Stimulated activated CD8-positive, alpha-beta memory T cell treated with anti-CD3 and anti-CD28 coated beads, Interleukin-4, amount 100 ng/mL, for 24 hours (primary cell): ENCODE measurements at places on chromosomes 1 and 21.

- no peak for DNase-seq
Measured at GRCh38 chr1:152013664-152014237, 20.1 kb upstream of the S100A10 start.

DNA sequence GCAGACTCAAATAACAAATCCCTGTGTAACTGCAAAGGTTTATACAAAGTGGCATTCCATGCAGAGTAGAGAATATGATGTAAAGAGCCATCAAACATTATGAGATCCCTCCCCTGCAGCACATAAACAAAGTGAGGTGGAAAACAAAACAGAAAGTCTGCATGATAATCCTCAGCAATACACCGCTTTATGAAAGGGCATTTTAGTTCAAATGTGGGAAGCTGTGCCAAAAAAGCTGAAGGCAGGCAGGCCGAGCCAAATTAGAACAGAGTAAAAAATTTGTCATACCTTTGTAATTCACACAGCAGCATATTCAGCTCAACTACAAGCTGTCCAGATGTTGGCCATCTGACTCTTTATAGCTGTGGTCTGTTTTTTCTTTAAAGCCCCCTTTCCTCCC lies 113.5 kb downstream of the LHX9 start:
- no peak for DNase-seq

GRCh38 chr1:44624268-44624901 lies 49.9 kb downstream of the TMEM53 start:
- no peak for DNase-seq

DNA sequence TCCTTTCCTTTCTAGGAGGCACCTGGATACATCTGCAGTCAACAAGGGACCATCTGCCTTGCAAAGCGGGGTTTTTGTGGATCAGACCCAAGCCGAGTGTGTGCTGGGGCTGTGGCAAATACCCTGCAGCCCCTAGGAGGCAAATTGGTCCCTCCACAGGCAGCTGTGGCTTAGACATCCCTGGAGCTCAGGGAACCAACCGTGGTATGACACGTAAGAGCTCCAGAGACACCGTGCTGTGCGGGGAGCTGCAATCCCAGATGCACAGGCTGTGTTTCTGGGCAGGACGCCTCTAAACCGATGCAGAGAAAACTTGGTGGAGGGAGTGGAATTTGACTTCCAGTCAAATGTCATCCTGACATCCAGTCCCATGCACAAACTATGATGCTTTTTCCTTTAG lies 141.5 kb downstream of the KAZN start:
- no peak for DNase-seq

- no peak for DNase-seq
Measured at GRCh38 chr21:37237764-37238163, 29.4 kb downstream of the VPS26C start.

- DNase-seq: no peak
Measured at GRCh38 chr1:202245391-202245790, 51.8 kb downstream of the LGR6 start.

- DNase-seq: no peak
Measured at GRCh38 chr1:111551623-111552411, 48.4 kb upstream of the ADORA3 start.

DNA sequence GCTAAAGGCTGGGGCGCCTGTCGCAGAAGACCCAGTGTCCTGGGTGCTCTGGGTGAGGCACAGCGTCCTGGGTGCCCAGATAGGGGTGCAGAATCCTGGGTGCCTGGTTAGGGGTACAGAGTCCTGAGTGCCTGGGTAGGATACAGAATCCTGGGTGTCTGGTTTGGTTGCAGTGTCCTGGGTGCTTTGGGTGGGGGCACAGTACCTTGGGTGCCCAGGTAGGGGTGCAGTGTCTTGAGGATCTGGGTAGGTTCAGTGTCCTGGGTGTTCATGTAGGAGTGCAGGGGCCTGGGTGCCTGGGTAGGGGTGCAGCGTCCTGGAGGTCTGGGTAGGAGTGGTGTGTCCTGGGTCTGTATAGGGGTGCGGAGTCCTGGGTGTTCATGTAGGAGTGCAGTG lies 178.7 kb downstream of the CAMTA1 start:
- DNase-seq: no peak

GRCh38 chr1:46008585-46008984 lies 123.8 kb downstream of the PIK3R3 start:
- DNase-seq: no peak

GRCh38 chr21:38376235-38376634 lies 119.4 kb downstream of the KCNJ15 start:
- DNase-seq: no peak

- DNase-seq: no peak
Measured at GRCh38 chr1:1157914-1158710, 15.6 kb upstream of the TTLL10 start.

GRCh38 chr21:34243562-34243961 lies 120.2 kb upstream of the KCNE2 start:
- DNase-seq: no peak

DNA sequence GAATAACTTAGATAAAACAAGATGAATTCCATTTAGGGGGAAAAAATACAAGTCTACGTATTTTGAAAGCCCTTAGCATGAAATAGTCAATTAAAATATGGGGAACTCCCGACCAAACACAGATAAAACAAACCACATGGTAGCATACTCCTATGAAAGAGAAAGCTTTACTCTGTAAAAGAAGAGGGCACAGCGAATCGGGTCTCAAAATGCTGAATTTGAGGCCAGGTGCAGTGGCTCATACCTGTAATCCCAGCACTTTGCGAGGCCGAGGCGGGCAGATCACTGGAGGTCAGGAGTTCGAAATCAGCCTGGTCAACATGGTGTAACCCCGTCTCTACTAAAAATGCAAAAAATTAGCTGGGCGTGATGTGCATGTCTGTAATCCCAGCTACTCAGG lies 116.9 kb upstream of the TIAM1 start:
- no peak for DNase-seq

DNA sequence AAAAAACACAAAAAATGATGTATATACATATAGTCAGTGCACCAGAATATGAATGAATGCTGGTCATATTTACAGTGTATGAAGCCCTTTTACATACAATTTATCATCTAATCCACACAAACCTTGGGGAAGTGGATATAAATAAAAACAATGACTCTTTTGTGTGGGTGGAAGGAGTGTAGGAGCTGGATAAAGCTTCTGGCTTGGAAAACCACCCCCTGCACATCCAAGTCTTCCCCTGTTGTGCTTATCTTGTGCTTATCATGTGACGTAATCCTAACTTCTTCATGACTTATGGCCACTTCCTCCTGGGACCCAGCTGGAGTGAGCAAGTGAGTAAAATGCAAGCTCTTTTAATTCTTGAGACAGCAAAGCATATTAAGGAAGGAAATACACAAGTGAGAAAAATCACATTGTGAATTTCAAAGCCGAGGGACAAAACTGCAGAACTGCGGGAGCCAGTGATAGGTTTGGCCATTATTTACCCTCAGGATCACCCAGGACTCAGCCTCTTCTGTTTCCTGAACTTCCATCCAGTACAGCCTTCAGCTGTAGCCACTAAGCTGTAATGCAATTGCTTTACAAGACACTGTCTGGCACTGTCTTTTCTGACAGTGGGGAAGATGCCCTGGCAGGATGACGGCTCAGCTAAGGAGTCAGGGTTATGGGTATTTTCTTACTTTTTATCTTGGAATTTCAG lies 104.0 kb upstream of the PPM1J start:
- DNase-seq: no peak

- DNase-seq: no peak
Measured at GRCh38 chr1:162070094-162070748, 730 bp downstream of the NOS1AP start.

- no peak for DNase-seq
Measured at GRCh38 chr1:82044536-82044935, 243.8 kb downstream of the ADGRL2 start.

DNA sequence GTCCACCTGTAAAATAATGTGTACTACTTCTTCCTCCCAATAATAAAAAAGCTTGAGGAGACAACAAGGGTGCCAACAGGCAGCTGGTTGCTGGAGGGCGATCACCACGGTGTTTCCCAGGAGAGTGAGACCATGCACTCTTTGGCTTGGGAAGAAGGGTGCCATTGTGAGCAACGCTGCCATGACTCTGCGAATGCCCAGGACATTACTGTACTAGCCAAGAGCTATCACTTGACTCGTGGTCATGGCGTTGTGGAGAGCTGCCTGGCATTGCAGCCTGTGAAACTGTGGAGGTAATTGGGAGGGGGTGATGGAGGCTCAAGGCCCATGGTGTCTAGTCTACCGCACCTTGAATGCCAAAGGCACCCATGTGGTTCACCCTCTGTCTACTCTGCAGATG lies 14.6 kb upstream of the PRMT2 start:
- no peak for DNase-seq

DNA sequence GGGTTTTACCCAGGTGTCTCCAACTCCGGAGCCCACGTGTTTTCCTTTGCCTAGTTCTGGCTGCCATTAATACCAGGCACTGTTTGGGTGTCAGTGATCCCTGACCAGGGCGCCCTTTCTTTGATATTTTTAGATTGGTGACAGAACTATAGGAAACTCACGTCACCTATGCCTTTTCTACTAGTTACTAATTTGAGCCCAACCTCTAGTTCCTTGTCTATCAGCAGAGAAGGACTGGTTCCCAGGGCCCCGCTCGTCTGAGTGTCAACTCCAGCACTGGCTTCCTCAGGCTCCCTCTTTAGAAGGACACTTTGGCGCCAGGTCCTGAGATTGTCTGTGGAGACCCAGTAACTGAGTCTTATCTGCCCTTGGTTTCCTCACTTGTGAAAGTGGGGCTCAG lies 9.4 kb downstream of the MFN2 start:
- DNase-seq: no peak

- DNase-seq: no peak
Measured at GRCh38 chr1:213564215-213564659, 423.5 kb upstream of the PROX1 start.

GRCh38 chr1:5611431-5611830 lies 380.8 kb downstream of the NPHP4 start:
- no peak for DNase-seq

DNA sequence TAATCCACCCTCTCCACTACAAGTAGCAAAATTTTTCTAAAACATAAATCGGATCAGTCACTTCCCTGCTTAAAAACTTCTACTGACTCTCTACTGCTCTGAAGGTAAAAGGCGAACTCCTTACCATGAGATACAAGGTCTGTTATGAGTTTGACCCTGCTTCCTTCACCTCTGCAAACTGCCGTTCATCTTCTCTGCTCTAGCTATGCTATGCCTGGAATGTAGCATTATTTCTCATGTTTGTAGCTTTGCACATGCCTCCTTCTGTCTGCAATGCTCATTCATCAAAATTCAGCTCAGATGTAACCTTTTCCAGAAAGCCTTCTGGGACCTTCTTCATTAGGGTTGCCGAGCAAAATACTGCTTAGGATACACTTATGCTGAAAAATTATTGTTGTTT lies 30.8 kb downstream of the RPL5 start:
- no peak for DNase-seq

DNA sequence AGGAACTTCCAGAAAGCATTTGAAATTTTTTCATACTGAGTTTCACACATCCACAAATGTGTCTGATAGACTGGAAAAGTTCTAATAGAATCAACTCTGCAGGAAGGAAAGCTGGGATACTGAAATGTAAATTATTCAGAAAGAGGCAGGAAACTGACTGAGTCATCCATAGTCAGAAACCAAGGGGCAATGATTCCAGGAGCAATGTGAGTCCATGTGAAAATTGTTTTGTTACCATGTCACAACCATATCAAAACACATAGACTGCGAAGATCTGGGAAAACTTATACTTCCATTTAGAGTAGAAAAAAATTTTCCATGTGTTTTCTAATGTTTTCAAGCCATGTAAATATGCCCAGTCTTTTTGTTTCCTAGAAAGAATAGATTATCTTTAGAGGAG lies 142.3 kb upstream of the TMPRSS15 start:
- DNase-seq: no peak

DNA sequence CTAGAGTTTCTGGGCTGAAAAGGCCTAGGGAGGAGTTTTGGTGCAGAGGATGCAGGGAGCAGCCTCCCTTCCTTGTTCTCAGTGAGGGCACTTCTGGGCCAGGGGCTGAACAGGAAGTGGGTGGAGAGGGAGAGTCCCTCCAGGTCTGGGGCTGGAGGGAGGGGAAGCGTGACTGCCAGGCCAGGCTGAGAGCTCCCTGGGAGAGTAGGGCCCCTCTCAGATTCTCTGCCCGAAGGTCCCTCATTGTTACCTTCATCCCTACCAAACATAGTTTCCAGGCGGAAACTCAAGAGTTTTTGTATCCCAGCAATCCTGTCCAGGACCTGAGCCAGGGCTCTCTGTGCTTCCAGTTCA lies 36.8 kb downstream of the CITED4 start:
- no peak for DNase-seq

DNA sequence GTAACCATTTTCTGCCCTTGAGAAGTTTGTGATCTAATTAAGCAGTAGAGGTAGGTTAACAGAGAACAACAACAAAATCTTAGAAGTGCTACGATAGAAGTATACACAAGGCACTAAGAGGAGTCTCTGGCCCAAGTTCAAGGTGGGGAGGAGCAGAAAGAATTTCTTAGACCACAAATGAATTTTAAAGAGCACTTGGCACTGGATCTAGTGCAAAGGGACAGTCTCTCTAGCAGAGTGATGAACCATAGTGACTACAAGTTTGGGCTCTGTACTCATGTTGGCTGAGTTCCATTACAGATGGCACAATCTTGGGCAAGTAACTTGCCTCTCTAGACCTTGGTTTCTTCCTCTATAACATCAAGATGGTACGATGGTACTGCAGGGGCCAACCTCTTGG lies 33.3 kb upstream of the PIGC start:
- no peak for DNase-seq

GRCh38 chr1:116507631-116508030 lies 63.2 kb downstream of the CD58 start:
- no peak for DNase-seq

- DNase-seq: no peak
Measured at GRCh38 chr1:96944432-96945092, 223.0 kb downstream of the PTBP2 start.

- DNase-seq: peak; percentile 65
Measured at GRCh38 chr1:111222308-111223125, 5.0 kb upstream of the CHI3L2 start.

DNA sequence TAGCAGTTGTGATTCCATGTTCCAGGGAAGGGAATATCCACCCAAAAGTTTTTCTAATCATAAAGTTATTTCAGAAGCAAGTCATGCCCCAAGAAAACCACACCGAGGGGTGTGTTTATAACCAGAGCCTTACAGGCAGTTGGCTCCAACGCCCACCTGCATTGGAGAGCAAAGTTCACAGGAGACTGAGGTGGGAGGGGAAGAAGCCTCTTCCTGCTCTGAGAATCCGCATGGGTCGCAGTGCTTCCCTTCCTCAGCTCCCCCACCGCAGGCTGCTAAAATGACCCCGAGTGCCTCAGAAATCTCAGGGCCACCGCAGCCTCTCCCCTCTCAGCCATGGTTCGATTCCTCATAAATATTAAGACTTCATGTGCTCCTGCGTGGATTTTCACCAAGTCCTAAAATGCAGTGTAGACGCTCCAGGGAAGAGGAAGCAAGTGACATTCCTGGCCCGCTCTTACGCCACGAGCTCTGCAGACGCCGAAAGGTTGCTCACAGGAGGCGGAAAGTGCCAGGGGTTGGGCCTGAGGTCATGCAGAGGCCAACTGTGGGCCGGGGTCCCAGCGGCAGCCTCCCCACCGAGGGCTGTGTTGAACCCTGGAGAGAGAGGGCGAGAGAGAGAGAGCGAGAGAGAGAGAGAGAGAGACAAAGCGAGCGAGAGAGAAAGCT lies 13.4 kb upstream of the SPSB1 start:
- DNase-seq: no peak
